ENCODE measurements at places on chromosomes 2 and 18.

DNA sequence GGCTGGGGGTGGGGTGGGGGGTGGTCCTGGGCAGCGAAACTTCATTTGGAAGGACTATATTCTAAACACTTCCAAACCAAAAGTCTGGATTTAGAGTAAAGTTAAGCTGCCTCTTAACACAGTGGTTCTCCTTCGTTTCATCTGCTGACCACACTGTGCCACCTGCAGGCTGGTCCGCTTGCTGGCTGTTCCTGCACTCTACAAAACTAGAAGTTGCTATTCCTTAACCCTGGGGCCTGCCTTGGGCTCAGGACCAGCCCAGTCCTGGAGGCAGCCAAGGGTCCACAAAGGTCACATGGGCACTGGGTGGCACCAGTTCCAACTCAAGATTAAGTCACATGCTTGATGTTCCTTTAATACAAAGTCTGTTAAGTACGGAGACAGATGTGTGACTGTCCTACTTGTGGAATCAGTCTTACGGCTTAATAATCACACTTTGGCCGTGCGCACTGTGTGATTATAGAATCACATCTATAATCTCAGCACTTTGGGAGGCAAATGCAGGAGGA, 195.4 kb downstream of the FAM210A start:
- DNase-seq: no peak

- DNase-seq: no peak
Observed at GRCh38 chr18:59263661-59264060, 9.6 kb downstream of the RAX start.

DNA sequence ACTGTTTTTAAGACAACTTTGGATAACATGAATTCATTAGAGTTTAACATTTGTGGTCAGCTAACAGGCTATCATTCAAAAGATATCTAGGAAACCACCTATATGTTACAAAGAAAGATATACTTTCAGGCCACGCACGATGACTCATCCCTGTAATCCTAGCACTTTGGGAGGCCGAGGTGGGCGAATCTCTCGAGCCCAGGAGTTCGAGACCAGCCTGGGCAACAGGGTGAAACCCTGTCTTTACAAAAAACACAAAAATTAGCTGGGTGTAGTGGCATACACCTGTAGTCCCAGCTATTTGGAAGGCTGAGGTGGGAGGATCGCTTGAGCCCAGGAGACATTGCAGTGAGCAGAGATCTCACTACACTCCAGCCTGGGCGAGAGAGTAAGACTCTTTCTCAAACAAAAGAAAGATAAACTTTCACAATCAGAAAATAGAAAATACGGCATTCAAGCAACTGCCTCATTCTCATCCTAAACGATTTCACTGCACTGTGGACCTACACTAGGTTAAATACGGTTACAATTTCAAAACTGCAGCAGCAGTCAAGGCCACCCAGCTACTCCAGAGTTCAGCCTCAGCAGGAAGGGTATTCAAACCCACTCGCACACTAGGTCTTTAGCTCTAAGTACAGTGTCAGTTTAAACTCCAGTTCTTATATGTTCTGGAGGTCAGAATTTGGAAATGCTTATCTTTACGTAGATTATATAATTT, 250.0 kb upstream of the SLC39A10 start:
- DNase-seq: no peak

GRCh38 chr2:239318151-239318611, 82.6 kb downstream of the HDAC4 start:
- no peak for DNase-seq

GRCh38 chr2:218360453-218360852, 3.8 kb downstream of the CATIP start:
- no peak for DNase-seq

DNA sequence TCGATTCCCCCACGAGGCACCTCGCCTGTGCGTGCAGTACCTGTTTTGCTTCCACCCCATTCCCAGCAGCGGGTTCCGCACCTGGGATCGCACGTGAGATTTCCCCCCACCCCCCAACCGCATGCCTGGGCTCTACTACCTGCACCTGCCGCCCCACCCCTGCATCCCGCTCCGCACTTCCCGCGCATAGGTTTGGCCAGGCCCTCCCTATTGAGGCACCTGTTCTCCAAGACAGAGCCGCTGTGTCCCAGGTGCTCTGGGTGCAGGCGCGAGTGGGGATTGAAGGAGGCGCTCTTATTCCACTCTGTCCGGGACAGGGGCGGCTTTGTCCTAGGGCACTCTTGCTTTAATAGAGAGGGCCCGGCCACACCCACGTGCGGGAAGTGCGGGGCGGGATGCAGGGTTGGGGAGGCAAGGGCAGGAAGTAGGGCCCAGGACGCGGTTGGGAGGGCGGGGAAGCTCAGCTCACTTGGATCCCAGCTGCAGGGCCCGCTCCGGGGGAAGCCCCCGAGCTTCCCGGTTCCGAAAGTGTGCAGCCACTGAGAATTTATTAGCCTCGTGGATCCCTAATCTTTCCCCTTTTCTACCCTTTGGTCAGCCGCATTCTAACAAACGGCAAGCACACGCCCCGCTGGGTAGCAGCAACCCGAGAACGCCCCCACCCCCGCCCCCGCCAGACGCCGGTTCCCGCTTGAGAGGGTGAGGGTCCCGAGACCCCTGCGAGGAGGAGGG, 670 bp upstream of the MOCOS start:
- no peak for DNase-seq

GRCh38 chr2:120939595-120940318, 204.1 kb downstream of the GLI2 start:
- no peak for DNase-seq

DNA sequence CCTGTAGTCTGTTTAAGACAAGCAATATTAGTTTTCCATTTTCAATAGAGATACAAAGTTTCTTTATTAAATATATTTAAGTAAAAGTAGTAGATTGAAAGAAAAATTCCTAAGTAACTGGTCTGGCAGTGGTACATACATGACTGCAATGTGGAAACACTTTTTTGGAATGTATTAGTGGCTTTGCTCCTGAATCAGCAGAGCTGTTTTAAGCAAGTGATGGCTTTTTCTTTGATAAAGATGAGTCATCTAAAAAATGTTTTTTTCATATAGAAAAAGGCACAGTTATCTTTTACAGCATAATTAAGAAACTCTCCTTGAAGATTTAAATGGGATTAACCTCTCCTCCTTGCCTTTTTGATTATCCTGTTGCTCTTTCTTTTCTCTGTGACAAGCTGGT, 34.9 kb downstream of the KDM3A start:
- DNase-seq: no peak

GRCh38 chr2:1751767-1752725, 7.7 kb upstream of the PXDN start:
- DNase-seq: no peak

- DNase-seq: no peak
Observed at GRCh38 chr2:159933727-159934049, 128.7 kb downstream of the PLA2R1 start.

- no peak for DNase-seq
Observed at GRCh38 chr2:174594456-174594855, 3.1 kb downstream of the WIPF1 start.

DNA sequence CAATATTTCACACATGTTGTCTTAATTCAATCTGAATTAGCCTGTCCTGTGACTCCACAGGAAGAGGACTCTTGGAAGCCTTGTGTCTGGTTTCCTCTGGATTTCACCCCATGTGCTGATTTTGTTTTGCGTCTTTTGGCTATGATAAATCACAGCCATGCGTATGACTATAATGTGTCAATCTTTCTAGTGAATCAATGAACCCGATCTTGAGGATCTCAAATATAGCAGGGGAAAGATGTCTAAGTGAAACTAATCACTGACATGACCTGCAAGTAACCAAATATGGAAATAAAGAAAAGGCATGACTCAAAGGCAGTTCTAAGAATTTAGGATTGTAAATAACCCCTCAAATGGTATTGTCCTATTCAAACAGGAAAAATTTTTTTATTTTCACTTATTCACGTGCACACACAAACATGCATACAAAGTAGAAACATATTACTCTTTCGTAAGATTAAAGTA, 8.2 kb downstream of the WDFY1 start:
- DNase-seq: no peak
